ENCODE measurements at places on chromosomes 5 and 9.

- no peak for DNase-seq
These were observed 141.1 kb upstream of the SMIM23 start for GRCh38 chr5:171644536-171644935.

DNA sequence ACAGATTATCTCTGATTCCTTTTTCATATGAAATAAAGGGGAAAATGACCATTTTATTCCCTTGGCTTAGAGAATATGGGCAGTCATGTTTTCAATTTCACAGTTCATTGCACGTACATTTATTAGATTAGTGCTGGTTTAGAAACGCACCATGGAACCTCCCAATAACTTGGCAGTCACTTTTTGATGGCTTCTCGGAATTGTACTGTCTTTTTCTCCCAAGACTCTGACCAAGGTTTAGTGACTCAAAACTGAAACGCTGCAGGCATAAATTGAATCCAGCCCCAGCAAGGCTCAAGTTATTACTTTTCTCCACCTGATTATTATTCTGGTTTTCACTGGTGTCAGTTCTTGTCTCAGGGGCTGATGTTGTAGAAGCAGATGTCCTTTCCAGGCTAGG lies 55.6 kb upstream of the EGFLAM start:
- no peak for DNase-seq

GRCh38 chr5:79954620-79955019 lies 36.4 kb downstream of the MTX3 start:
- DNase-seq, result no peak

DNA sequence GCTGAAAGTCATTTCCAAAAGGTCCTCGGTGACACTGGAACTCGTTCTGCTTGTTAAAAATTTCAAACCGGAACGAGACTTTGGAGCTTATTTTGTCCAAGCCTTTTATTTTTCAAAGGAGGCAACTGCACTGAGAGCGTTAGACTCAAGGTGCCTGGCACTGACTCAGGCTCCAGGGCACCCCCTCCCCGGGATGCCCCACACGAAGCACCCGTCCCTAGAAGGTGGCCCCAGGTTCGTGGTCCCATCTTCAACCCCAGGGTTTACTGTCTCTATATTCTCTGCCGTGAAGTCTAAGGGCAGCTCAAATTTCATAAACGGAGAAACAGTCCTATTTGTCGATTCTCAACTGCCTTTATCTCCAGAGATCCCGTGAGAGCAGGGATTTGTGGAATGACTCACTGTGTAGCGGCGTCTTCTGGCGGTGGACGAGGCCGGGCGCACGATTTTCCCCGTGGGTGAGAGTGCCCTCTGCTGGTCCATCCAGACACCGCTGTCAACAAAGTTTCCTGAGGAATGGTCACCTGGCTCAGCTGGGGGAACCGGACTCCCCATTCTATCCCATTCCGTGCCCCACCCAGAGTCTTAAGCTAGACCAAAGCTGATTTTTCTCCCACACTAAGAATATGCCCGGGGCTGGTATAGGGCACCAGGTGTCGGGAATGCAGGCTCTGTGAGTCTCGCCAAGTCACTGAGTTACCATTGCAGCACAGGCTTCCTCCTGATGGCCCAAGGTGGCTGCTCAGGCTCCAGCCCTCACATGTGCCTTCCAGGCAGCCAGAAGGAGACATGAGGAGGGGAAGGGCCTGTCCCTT lies 27.1 kb upstream of the SLC6A19 start:
- DNase-seq, result no peak

DNA sequence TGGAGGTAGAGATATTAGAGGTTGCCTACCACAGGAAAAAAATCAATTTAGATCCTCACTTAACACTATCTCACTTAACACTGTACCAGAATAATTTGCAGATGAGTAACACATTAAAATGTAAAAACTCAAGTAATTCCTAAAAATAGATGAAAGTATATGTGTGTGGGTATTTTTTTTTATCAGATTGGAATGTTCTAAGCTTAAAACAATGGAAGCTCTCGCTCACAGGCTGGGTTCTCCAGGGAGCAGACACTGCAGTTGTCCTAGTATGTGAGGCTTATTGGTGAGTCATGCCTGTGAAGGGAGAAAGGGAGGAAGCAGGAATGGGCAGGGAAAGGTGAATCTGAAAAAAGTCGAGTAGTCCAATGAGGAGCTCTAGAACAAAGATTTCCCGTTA lies 181.3 kb upstream of the ZNF608 start:
- DNase-seq, result no peak

DNA sequence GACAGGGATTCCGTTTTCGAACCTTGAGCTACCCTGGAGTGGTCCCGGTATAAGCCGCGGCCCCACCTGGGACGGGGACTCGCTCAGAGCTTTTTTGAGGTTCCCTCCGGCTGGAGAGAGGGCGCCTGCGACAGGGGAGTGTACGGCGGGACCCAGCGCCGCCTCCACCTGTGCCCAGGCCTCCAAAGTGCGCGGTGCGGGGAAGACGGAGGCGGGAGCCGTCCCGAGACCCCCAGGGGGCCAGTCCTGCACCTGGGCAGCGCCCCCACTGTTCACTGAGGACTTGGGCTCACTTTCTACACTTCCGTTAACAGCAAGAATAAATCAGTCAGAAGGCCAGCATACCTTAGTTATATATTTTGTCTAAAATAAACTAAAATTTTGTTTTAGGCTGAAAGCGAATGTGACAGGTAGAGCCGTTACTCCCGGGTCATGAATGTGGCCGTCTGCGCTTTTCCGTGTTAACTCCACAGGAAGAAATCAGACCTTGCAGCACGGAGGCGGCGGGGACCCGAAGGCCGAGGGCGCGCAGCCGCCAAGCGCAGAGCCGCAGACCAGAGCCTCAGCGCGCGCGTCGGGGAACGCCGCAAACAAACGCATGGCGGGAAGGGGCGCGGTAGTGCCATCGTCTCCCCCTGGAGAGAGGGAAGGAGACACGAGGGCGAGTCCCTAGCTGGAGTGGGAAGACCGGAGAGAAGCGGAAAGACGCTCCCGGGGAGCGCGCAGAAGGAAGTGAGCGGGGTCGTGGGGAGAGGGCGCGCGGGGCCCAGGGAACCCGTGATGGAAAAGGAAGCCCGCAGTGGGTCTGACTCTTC lies 14.1 kb downstream of the TRIM7 start:
- DNase-seq, result no peak

DNA sequence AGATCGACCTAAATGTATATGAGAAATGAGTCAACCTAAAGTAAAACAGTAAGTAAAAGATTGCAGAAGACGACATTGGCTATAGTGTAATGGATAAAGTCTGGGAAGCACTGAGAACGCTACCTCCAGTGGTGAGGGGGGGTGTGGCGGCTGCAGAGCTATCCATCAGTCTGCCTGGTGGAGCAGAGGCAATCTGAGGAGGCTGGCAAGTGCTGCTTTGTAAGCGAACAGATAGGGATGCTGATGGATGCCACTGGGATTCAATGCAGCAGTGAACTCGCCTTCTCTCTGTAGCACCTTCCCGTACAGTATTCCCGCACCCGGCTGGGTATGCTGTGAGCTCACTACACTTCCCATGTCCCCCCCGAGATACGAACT lies 261.5 kb downstream of the NSG2 start:
- DNase-seq, result no peak

- DNase-seq, result no peak
These were observed 33.9 kb downstream of the OLFML2A start for GRCh38 chr9:124810663-124811355.

- DNase-seq, result no peak
These were observed 3.5 kb upstream of the LOX start for GRCh38 chr5:122081541-122081940.

DNA sequence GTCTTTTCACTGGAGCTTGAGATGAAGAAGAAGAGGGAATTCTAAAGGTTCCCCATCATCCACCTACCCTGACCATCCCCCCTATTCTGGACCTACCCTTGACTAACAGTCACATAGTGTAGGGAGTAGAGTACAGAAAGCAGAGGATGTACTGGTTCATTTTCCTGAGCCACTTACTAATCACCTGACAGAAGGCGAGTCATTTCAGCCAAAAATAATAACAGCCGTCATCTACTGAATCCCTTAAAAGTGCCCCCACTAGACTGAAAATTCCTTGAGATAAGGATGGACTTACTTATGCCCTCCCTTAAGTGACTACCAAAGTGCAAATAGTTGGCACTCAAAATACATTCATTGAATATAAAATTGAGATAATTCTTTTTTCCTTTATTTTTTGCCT lies 112.2 kb downstream of the FOXD1 start:
- DNase-seq, result no peak

GRCh38 chr5:121987685-121988073 lies 25.9 kb downstream of the SRFBP1 start:
- no peak for DNase-seq

GRCh38 chr5:142481410-142481809 lies 156.6 kb upstream of the SPRY4 start:
- DNase-seq, result no peak

DNA sequence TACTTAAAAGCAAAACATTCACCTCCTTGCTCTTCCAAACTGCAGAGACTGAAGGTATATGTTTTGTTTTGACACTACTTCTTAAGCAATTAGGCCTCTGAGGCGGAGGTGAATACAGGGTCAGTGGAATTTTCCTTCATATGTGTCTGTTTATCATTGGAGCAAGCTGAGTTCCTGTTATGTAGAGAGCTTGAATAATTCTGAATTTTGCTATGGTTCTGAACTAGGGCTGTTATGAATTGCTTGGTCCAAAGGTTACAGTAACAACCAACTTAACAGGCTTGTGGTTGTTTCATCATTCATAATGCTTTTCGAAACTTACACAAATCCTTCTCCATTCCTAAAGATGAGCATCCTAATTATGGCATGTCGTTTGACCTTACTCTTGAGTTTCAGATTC lies 444.6 kb upstream of the MEF2C start:
- DNase-seq, result no peak

DNA sequence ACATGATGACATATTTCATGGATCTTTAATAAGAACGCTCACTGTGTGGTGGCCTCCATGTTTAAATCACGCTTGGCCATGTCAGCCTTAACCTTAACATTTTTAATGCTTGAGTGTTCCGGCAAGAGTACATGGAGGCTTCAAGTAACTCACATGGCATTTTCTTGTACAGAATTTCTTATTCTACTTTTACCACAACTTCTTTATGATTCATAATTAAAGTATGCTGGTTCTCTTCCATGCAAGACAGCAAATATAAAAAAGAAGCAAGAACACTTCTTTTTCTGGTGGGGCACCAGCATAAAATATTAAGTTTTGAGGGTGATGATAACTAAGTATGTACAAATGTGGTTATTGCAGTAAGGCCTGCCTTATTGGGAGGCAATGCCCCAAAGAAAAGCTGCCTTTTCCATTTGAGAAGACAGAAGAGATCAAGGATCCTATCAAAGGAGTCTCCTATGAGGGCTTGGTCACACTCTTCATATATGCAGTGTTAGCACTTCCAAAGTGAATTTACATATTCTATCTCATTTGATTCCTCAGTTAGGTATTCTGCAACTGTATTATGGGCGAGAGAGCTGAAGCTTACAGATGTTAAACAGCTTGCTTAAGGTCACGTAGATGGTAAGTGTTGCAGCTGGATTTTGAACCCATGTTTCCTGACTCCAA lies 382.7 kb upstream of the MEF2C start:
- no peak for DNase-seq

DNA sequence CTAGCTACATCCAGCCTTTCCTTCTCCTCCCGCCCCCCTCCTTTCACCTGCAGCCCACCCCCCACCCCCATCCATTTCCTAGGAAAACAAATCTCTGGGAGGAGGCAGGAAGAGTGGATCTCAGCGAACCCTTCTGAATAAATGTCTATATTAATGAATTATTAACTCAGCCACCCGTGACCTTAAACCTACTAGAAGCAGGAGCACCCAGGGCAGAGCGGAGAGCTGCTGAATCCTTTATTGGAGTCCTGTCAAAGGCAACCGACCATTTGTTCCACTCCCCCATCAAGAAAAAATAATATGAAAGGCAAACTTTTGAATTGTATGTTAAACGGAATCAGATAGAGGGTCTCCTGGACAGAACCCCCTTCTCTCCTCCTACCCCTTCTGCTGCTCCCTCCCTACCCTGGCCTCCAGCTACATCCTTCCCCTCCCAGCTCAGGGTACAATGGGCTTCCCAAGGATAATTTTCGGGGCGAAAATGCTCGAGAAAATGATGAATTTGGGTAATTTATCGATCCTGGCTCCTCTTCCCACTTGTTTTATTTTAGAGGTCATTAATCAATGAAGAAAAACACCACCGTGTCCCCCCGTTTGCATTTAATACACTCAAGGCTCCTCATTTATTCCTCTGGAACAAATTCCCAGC lies 3.3 kb upstream of the PRDM6 start:
- DNase-seq, result no peak

DNA sequence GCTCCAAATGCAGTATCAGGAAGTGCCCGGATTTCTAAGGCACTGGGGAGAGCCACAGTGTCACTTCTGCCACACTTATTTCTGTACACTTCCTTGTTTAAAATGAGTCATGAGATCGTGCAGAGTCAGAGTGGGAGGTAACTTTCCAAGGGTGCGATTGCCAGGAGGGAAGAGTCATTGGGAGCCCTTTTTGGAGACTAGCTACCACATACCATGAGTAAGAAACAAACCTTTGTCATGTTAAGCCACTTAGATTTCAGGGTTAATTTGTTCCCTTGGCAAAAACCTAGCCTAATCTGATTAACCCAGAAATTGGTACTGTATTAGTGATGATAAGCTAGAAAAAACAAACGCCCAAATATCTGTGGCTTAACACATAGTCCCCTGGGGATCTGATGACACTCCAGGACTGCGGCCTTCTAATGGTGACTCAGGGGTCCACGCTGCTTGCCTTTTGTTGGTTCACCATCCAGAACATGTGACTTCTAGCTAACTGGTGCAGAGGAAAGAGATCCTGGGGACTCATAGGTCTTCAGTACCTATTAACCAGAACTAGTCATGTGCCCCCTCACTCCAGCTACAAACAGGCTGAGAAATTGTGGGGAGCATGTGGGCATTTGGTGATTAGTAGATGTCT lies 48.6 kb upstream of the TLE1 start:
- DNase-seq, result no peak

GRCh38 chr5:72347801-72348308 lies 27.7 kb downstream of the PTCD2 start:
- DNase-seq, result no peak

- DNase-seq, result no peak
These were observed 40.8 kb downstream of the SHC3 start for GRCh38 chr9:89137542-89138462.

DNA sequence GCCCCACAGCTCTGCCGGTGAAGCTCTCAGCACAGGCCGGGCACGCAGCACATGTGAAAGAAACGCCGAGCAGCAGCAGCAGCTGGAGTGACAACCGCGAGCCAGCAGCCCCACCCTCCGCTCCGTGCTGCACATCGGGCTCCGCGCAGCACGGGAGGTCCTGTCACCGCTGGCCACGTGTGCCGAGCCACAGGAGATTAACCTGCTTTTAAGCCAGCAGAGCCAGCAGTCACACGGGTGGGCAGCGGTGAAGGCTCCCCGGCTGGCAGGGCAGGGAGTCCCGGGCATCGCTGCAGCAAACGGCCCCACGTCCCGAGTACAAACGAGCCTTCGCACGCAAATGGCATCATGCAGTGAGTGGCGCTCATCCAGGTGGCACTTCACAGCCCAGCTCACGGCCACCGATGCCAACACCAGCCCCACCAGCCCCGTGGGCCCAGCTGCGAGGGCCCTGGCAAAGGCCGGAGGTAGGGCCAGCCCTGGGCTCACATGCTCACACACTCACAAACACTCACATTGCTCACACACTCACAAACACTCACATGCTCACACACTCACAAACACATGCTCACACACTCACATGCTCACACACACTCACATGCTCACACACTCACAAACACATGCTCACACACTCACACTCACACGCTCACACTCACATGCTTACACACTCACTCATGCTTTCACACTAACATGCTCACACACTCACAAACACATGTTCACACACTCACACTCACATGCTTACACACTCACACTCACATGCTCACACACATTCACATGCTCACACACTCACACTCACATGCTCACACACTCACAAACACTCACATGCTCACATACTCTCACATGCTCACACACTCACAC lies 11.1 kb downstream of the CCDC187 start:
- no peak for DNase-seq

Measured in GF-D8 (cell line).